Suprapubic skin (tissue), 4 donors: ENCODE measurements at places on chromosomes 11 and 22. TPM values are rescaled to one million over a fixed set of nuclear protein-coding genes. Genes with fewer than 3 reads are reported as not detected.

- DNase-seq: no peak
Observed at GRCh38 chr11:2400762-2401435, 349 bp downstream of the TSSC4 start.

- DNase-seq: no peak
Observed at GRCh38 chr22:35554297-35554845, 13.7 kb downstream of the RASD2 start.

DNA sequence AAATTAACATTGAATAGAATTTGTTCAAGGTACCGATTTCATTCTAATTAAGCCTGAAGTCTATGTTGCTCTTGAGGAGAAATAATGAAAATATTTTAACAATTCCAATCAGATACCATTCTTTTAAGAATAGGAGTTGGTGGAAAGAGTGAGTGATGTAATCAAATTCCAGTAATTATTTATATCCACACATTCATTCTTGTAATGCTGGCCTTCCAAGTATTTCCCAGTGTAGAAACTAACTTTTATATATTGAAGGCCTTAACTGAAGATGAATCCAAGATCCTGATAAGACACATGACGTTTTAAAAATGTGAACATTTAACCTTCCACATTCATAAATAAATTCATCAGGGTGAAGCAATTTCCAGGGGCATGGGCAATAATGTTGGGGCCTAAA lies 36.6 kb upstream of the PAX6 start:
- DNase-seq: no peak

- DNase-seq: peak; percentile 65
Observed at GRCh38 chr11:65415499-65416340, 6.9 kb upstream of the NEAT1 start.

- DNase-seq: no peak
Observed at GRCh38 chr11:20353829-20354434, 9.6 kb upstream of the HTATIP2 start.

GRCh38 chr11:82895437-82896091 lies 4.7 kb downstream of the PRCP start:
- no peak for DNase-seq

DNA sequence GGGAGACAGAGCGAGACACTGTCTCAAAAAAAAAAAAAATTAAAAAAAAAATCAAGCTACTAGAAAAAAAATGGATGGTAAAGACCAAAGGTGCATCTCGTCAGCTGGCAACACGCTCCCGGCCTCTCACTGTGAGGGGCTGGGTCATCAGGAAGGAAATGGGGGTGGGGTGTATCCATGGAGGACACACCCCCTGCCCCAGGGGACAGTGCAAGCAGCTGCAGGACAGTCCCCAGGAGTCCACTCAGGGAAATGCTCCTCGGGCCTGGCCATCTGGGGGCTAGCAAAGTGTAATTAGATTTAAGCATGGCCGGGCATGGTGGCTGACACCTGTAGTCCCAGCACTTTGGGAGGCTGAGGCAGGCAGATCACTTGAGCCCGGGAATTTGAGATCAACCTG lies 23.1 kb downstream of the TTLL1 start:
- no peak for DNase-seq

DNA sequence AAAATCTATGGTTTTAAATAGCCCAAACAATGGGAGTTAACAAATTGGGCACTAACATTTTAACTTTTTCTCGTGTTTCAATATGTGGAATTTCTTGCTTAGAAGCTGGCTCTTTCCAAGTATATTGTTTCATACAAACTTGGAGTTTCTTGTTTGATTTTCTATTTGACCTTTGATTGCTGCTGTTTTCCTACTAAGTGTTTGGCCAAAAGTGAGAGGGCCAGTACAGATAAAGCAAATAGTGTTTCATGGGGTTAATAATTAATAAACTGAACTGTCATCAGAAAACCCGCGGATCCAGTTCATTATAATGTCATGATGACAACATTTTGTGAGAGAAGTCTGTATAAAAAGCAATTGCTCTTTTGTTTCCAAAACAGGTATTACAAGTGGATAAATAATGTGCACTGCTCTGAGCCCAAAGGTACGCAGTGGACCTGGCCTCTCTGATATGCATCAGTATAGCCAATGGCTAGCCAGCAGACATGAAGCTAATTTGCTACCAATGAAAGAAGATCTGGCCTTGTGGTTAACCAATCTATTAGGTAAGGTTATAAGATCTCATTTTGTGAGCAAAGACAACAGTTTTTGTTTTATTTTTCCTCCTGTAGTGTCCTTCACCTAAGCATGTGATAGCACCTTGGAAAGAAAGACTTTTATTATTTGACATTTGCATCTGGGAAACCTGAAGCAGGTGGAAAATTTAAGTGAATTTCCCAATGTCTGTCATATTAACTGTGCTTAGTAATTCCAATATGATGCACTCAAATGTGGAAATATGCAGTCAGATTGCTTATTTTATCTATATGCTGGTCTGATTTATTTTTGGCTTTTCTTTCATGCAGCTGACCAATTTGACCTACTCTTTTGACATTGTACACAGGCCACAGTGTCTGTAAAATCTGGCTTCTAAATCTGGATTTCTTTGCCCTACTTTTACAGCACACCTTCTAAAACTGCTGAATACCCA lies 8.3 kb downstream of the GAS2 start:
- no peak for DNase-seq

- DNase-seq: no peak
Observed at GRCh38 chr11:60005360-60005759, 11.6 kb upstream of the OOSP4B start.

- DNase-seq: no peak
Observed at GRCh38 chr11:132030896-132031295, 660.5 kb downstream of the NTM start.

- DNase-seq: no peak
Observed at GRCh38 chr11:71563406-71563805, 2.0 kb upstream of the KRTAP5-10 start.

DNA sequence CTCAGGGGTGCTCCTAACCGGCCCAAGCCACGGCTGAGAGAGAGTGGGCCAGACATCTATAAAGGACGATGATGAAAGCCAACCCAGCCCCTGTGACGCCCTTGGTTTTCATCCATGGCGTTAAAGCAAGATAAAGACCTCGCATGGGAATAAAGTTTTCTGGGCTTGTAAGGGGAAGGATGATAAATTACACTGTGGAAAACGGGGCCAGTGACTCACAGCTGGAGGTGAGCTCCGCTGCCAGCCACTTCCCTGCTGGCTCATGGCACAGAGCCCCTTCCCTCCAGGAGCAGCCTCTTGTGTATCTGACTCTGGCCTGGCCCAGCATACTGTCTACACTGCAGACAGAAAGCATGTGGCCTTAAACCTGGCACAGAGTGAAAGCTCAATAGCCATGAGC lies 503.2 kb upstream of the B3GAT1 start:
- DNase-seq: no peak

- no peak for DNase-seq
Observed at GRCh38 chr11:37264783-37265182, 666.7 kb upstream of the RAG2 start.

DNA sequence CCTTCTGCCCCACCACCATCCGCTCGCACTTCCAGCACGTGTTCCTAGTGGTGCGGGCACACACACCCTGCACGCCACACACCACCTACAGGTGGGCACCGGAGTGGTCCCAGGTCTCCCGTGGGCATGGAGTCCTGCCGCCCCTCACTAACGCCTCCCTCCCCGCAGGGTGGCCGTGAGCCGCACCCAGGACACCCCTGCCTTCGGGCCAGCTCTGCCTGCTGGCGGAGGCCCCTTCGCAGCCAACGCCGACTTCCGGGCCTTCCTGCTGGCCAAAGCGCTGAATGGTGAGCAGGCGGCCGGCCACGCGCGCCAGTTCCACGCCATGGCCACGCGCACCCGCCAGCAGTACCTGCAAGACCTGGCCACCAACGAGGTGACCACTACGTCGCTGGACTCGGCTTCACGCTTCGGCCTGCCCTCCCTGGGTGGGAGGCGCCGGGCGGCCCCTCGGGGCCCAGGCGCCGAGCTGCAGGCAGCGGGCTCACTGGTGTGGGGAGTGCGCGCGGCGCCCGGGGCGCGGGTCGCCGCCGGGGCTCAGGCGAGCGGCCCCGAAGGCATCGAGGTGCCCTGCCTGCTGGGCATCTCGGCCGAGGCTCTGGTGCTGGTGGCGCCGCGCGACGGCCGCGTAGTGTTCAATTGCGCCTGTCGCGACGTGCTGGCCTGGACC lies 8.5 kb downstream of the SIPA1 start:
- DNase-seq: no peak

- no peak for DNase-seq
Observed at GRCh38 chr22:17268501-17269223, 49.4 kb upstream of the ADA2 start.

DNA sequence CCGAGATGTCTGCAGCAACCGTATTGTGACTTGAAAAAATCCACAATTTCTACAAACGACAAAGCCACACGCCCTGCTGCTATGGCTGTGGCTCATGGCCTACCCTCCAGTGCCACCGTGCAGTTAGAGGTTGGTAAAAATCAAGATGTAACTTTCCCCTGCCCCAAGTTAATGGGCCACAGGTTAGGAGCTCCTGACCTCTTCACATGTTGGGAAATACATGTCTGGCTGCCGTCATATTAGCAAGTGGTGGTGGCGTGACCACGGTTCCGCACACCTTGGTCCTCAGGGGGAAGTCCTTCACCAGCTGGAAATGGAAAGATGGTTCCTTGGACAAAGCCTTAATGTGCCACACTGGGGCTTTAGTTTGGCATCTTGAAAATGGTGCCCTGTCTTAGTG lies 27.4 kb upstream of the CCND1 start:
- no peak for DNase-seq

- no peak for DNase-seq
Observed at GRCh38 chr11:79600711-79601110, 159.9 kb upstream of the TENM4 start.

GRCh38 chr22:48084041-48084728 lies 1321.7 kb downstream of the TBC1D22A start:
- no peak for DNase-seq

DNA sequence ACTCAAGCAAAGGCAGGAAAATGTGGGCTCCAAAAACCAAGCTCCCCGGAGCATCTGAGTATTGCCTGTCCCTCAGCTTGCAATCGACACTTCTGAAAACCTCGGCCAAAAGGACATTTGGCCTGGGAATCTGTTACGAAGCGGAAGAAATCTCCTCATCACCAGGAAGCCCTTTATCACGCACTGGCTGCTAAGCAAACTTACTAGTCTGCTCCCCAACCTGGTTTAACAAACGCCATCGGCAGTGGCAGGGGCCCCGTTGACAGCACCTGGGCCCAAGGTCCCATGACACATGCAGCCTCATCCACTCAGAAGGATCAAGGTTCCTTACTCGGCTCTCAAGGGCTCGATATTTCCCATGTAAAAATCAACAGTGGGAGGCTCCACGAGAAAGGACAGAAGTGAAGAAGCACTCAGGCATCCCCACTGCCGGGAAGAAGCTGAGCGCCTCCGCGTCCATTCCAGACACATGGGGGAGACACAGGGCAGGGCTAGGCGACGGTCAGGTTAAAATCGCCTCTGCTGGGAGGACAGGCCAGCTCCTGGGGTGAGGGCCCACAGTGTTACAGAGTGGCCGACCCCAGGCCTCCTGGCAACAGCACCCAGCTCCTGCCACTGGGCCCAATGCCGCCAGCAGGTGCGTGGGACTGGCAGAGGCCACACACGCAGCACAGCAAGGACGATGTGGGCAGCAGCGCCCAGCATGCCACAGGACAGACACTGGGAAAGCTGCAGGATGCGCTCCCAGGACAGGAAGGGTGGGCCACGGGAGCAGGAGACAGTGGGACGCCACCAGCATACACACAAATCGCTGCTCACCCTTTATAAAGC lies 27.1 kb downstream of the BRD1 start:
- DNase-seq: no peak

DNA sequence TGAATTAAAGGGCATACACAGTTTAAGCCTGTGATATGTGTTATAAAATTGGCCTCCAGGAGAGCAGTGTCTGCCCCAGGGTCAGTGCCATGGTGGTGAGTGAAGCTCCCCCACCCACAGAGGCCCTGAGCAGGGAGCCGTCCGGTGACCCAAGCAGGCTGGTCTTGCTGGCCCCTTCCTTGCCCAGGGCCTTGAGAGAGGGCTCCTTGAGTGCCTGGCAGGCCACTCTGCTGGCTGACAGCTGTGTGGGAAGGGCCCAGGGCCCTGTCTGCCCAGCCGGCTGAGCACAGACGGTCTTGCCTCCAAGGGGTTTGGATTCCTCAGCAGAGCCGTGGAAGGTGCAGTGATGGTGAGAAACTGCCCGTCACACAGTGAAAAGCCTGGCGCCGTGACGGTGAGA lies 25.9 kb downstream of the PTDSS2 start:
- no peak for DNase-seq

DNA sequence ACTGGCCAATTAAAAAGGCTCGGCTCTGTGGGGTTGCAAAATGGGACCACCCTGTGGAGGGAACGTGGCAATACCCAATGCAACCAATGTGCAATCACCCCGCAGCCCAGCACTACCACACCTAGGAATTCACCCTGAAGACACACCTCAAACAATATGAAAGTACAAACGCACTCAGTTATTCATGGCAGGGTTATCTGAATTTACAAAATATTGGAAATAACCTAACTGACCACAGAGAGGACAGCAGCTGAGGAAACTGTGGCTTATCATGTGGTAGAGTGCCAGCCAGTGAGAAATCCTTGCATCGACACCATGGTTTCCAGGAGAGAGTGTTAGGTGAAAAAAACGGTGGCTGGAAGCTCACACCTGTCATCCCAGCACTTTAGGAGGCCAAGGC lies 18.7 kb downstream of the ALG12 start:
- no peak for DNase-seq

Gene ANKRD42
- total RNA-seq: 11.4 TPM

Gene UCP3
- total RNA-seq: 6.6 TPM

Gene SMC1B
- total RNA-seq: 0.21 TPM

Gene OR8D1
- total RNA-seq: not detected

Gene C11orf86
- not detected for total RNA-seq

Gene SNX19
- total RNA-seq: 157 TPM

Gene GRM5
- total RNA-seq: not detected

Gene NLRP14
- not detected for total RNA-seq

Gene KCNQ1
- 0.89 TPM for total RNA-seq

Gene KIF18A
- 6.6 TPM for total RNA-seq

Gene MMP13
- total RNA-seq: 3.3 TPM

Gene ANO5
- 0.40 TPM for total RNA-seq

Gene ELP4
- 28.5 TPM for total RNA-seq

Gene C1QTNF5
- total RNA-seq: 9.8 TPM

Gene FAM83F
- total RNA-seq: 54.5 TPM

Gene SLC37A2
- 113 TPM for total RNA-seq

Gene BARX2
- 18.0 TPM for total RNA-seq

Gene FOLR2
- 5.5 TPM for total RNA-seq

Gene ST14
- 71.9 TPM for total RNA-seq
